ENCODE measurements at places on chromosomes 6 and 20.

GRCh38 chr6:131966443-131966842 lies 15.3 kb upstream of the CCN2 start:
- no peak for DNase-seq

- no peak for DNase-seq
These were observed 232.6 kb upstream of the CDYL start for GRCh38 chr6:4543596-4543995.

DNA sequence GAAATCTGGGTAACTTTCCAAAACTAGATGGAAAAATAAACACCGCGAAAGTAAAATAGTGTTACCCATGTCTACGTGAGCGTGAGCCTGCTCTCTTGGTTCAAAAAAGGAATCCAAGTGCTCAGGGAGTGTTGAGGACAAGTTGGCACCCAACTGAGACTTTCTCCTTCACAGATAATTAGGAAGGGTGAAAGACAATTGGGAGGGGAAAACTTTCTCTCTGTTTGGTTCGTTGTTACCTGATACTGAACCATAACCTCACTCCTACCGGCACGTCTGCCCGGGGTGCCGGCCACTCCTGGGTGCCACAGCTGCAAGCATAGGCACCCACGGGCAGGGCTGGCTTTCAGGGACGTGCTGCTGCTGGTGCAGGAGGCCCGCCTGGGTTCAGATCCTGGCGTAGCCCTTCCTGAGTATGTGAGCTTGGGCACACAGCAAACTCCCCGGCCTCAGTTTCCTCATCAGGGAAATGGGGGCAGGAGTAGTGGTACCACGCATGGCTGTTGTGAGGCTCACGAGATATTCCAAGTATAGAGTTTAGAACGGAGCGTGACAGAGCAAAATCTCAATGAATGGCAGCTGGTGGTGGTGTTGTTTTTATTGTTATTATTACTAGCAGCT lies 38.2 kb upstream of the PMEPA1 start:
- DNase-seq = no peak

- no peak for DNase-seq
These were observed 750.4 kb downstream of the TENT5A start for GRCh38 chr6:81002126-81002525.

GRCh38 chr20:39775110-39775509 lies 813.0 kb downstream of the DHX35 start:
- no peak for DNase-seq

- no peak for DNase-seq
These were observed 196.6 kb downstream of the PHACTR1 start for GRCh38 chr6:12913201-12913600.

Measured in Jurkat, Clone E6-1 (cell line).